Esophagus mucosa (tissue), 1 donor: ENCODE measurements at places on chromosomes 7 and 10.
A peak's percentile ranks its signal among the peaks of the same experiment; 100 is the strongest.

DNA sequence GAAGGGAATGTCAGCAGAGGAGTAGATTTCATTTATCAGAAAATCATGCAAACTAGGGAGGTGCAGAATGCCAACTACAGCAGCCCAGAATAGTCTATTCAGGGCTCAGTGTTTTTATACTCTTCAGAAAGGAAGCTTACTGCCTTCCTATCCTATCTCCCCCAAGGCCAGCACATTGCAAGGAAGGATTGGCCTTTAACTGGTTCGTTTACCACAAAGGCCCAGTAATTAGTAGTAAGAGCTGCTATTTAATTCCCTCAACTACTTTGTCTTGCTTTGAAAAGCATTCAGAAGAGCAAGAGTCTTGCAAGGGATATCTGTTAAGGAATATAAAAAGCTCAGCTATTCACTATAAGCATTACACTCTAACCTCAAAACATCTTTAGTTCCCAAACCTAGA lies 86.4 kb upstream of the RNF148 start:
- ATAC-seq, result no peak

DNA sequence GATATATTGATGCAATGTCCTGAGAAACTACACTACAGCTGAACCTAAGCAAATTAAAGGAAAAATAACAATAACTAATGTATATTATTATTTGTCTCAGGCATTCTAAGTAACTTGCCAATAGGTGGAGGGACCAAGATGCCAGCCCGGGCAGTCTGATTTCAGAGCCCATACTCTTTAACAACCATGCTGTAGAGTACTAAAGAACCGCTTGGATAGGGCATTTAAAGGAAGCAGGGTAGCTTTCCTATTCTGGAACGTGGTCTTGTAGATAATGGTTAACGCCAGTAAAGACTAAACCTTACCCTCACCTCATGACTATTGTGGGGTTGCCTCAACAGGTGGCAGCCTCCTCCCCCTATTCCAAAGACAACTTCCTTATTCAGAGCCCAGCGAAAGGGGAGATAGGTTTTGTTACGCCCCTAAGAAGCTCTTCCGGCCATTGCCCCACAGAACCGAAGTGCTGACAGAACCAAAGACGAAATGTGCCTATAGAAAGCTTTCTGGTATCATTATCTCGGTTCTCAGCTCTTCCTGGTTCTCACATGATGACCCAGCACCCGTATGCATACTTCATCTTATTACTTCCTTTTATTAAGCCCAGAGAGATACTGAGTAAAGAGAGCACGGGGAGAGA lies 707 bp upstream of the C1GALT1 start:
- peak; percentile 31 for ATAC-seq

DNA sequence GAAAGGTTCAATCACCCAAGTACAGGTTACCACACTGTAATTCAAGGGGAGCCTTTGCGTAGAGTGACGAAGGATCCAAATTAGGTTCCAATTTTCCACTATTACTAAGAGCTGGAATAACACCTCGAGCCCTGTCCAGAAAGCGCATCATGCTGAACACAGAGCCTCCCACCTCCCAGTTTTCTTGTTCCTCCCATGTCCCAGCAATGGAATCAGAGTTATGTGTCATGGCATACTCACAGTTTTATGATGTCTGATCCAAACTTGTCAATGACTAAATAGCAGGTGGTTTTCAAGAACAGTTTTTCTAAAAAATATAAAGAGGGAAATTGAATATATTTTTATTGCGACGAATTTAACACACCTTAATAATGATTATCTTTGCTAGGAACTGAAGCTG lies 50.6 kb downstream of the AOAH start:
- ATAC-seq, result no peak

DNA sequence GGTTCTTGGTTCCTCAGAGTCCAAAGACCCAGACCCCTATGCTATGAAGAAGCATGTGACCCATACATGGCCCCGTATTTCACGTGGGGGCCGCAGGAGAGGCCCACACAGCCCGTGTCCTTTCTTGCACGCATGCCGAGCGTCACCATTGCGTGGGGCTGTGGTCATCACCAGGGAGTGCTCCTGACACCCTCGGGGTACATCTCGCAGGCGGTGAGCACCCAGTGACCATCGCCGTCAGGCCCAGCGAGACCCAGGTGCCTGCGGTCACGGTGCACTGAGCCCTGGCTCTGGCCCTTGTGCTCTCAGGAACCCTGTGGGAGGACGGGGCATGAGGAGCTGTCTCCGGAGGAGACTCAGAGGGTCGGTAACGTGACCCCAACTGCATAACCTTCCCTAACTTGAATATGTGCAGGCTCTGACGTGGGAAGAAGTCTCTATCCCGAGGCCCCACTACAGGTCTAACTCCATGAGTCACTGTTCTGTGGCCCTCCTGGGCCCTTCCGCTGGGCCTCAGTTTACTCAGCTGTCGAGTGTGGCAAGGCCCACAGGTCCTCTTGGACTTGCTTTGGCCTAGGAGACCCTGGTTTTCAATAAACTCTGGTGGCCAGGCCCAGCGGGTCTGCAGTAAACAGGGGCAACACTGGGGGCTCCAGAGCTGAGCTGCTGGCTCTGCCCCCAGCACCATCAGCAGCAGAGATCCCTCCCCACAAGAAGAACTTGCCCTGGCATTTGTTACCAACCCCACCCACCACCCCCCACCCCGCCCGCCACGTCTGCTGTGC lies 503.9 kb downstream of the PTPRN2 start:
- no peak for ATAC-seq
